Upper lobe of right lung (tissue), 1 donor: ENCODE measurements at places on chromosomes 11 and 22. TPM values are rescaled to one million over a fixed set of nuclear protein-coding genes. Genes with fewer than 3 reads are reported as not detected.

DNA sequence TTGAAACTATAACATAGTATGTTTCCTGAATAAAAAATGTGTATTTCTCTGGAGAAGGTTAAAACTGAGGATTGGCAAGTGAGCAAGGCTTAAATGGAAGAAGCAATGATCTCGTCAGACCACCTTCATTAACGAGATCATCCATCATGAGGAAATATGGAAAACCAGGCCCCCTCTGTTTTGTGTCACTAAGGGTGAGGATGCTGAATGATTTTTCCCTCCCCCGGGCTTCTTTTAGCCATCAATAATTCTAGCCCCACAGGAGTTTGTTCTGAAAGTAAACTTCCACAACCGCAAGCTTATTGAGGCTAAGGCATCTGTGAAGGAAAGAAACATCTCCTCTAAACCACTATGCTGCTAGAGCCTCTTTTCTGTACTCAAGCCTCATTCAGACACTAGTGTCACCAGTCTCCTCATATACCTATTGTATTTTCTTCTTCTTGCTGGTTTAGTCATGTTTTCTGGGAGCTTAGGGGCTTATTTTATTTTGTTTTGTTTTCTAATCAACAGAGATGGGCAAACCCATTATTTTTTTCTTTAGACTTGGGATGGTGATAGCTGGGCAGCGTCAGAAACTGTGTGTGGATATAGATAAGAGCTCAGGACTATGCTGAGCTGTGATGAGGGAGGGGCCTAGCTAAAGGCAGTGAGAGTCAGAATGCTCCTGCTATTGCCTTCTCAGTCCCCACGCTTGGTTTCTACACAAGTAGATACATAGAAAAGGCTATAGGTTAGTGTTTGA, 5.8 kb upstream of the HBE1 start:
- H3K36me3 ChIP-seq: no peaks in the 10 kb centered on the region
- no peaks in the 10 kb centered on the region for H3K27me3 ChIP-seq
- DNase-seq: no peak
- H3K4me1 ChIP-seq: no peaks in the 10 kb centered on the region
- no peak overlapping the region for H3K27ac ChIP-seq
- no peak overlapping the region for H3K4me3 ChIP-seq

GRCh38 chr22:20751185-20751851, 22.6 kb upstream of the SERPIND1 start:
- H3K27me3 ChIP-seq: no peaks in the 10 kb centered on the region
- DNase-seq: no peak
- peaks cover 25% of the 10 kb centered on the region for H3K4me1 ChIP-seq
- H3K4me3 ChIP-seq: no peak overlapping the region

DNA sequence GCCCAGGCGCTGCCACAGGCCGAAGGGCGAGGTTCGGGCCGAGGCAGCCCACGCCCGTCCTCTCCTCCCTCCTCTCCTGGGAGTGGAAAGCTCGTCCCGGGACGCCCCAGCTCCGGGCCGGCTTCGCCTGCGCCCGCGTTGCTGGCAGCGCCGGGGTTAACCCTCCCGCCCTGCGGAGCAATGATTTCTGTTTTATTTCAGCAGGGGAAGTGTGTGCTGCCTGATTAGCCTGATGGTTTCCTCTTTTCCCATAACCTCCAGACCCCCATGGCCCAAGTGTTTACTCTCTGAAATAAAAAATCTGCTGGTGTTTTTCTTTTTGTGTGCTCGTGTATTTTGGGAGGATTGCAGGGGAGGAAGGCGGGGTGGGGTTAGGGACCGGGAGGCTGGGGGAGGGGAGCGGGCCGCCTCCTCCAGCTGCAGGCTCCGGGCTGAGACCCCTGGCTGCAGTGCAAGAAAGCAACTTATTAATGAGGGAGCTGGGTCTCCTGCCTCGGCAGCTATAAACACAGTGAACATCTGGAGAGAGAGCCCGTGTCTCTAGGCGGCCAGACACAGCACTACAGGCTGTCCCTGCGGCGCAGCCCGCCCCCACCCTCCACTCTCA, 38.6 kb downstream of the ETS1 start:
- H3K27me3 ChIP-seq: no peaks in the 10 kb centered on the region
- peak; percentile 76 for DNase-seq
- peak overlapping the region; percentile 52 for H3K4me3 ChIP-seq
- no peaks in the 10 kb centered on the region for H3K36me3 ChIP-seq
- peaks cover 54% of the 10 kb centered on the region for H3K4me1 ChIP-seq

The MAP6 gene
- 5.8 TPM for total RNA-seq

- peak overlapping the region; percentile 81 for H3K4me3 ChIP-seq
- H3K27me3 ChIP-seq: no peaks in the 10 kb centered on the region
- peaks cover 23% of the 10 kb centered on the region for H3K4me1 ChIP-seq
- DNase-seq: peak; percentile 74
Observed at GRCh38 chr11:776561-777287, 563 bp downstream of the GATD1 start.

DNA sequence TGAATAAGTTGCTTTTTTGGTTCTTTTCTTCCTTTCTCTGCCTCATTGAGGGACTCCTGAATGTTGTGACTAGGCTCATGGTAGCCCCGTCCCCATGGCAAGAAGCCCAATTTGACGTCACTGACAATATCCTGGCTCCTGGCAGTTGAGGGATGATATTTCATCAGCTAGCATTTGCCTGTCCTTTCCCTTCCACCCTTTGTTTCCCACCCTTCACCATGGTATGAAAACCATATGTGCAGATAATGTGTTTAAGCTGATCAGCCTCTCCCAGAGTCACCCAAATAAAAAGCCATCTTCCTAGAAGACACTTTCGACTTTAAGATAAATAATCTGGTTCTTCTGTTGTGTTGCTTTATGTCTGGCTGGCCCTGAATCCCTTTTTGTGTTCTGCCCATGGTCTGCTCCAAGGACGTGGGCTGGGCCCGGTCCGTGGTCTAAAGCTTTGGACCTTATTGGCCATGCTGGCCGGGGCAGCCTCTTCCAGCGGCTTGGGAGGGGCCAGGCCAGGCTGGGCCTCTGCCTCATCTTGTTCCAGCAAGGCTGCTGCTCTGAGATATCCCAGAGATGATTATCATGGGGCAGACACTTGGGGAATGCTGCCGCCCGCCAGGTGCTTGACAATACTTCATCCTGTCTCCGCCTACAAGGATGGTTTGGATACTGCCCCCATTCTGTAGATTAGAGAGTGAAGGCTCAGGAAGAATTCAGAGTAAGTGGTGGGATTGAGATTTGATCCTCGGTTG, 5.1 kb downstream of the TSPAN18 start:
- no peak overlapping the region for H3K27ac ChIP-seq
- no peak for DNase-seq
- no peaks in the 10 kb centered on the region for H3K36me3 ChIP-seq
- H3K4me1 ChIP-seq: peaks cover 10% of the 10 kb centered on the region
- peaks cover 10% of the 10 kb centered on the region for H3K27me3 ChIP-seq
- no peak overlapping the region for H3K4me3 ChIP-seq

GRCh38 chr11:81092522-81092921, 1641.1 kb downstream of the FAM181B start:
- no peaks in the 10 kb centered on the region for H3K4me1 ChIP-seq
- H3K36me3 ChIP-seq: no peaks in the 10 kb centered on the region
- no peak overlapping the region for H3K4me3 ChIP-seq
- H3K27ac ChIP-seq: no peak overlapping the region

GRCh38 chr22:25478528-25478927, 85.9 kb upstream of the GRK3 start:
- H3K4me1 ChIP-seq: peaks cover 9% of the 10 kb centered on the region
- DNase-seq: no peak
- no peaks in the 10 kb centered on the region for H3K27me3 ChIP-seq
- no peak overlapping the region for H3K27ac ChIP-seq

- no peaks in the 10 kb centered on the region for H3K4me1 ChIP-seq
- peak; percentile 63 for DNase-seq
- peak within 1 kb of the TSS; percentile 11 for H3K27ac ChIP-seq
- H3K36me3 ChIP-seq: no peaks in the 10 kb centered on the region
- H3K27me3 ChIP-seq: peaks cover 46% of the 10 kb centered on the region
Observed at GRCh38 chr11:92224407-92225124, at the start of gene FAT3. TSS of gene FAT3 (plus strand) at chr11:92224818. CDS start at chr11:92352113, 127,295 bp downstream.

DNA sequence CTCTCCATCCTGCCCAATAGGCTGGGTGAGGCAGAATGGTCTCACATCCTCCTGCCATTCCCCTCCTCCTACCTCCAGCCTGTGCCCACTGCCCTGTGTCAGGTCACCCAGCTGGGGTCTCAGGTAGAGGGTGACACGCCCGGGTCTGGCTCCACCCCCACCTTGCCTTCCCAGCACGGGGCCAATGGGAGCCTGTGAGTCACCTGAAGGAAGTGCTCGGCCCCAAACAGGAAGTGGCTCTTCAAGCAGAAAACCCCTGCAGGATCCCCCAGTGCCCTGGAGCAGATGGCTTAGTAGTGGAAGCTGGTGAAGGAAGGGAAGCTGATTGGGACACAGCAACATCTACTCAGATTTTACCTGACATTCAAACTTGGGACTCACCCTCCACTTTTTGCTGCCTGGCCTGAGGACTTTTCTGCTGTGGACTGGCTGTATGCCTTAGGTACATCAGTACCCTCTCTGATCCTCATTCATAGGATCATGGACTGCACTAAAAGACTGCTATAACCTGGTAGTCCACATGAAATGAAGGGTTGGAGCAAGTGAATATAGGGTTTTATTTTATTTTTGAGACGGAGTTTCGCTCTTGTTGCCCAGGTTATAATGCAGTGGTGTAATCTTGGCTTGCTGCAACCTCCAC, 33.4 kb downstream of the GDPD5 start:
- H3K27ac ChIP-seq: no peak overlapping the region
- peaks cover 2% of the 10 kb centered on the region for H3K4me1 ChIP-seq
- no peaks in the 10 kb centered on the region for H3K27me3 ChIP-seq
- no peaks in the 10 kb centered on the region for H3K36me3 ChIP-seq
- DNase-seq: no peak

GRCh38 chr11:120448240-120448639, 63.3 kb upstream of the GRIK4 start:
- no peaks in the 10 kb centered on the region for H3K4me1 ChIP-seq
- no peak overlapping the region for H3K27ac ChIP-seq
- no peaks in the 10 kb centered on the region for H3K27me3 ChIP-seq
- H3K4me3 ChIP-seq: no peak overlapping the region
- DNase-seq: no peak

The LARGE1 gene
- 33.5 TPM for total RNA-seq

The PAMR1 gene
- total RNA-seq: 12.4 TPM

DNA sequence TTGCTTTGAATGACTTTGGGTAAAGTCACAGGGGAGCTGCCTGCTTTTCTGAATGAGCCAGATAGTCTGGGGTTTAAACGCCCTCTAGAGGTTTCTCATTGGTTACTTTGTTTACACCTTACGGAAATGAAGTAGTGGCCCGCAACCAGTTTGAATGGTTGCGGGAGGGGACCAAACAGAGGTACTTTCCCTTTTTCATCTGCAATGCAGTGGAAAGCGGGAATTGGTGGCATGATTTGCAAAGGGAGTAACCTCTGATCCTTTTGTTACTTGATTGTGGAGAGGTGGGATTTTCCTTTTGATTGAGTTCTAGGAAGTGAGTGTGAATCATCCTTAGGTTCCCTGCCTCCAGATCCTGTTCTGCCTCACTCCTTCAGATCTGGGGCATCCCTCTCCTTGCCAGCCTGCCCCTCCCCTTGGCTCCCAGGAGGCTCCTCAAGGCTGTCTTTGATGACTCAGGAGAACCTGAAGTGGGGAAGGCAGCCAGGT, 15.9 kb upstream of the GLYATL1 start:
- no peak for DNase-seq
- H3K27ac ChIP-seq: no peak overlapping the region
- H3K4me3 ChIP-seq: no peak overlapping the region
- no peaks in the 10 kb centered on the region for H3K4me1 ChIP-seq
- peaks cover 9% of the 10 kb centered on the region for H3K27me3 ChIP-seq
- H3K36me3 ChIP-seq: no peaks in the 10 kb centered on the region

The C11orf42 gene
- not detected for total RNA-seq

GRCh38 chr11:41246399-41246745, 213.1 kb downstream of the LRRC4C start:
- DNase-seq: no peak
- H3K27ac ChIP-seq: no peak overlapping the region
- H3K27me3 ChIP-seq: no peaks in the 10 kb centered on the region
- no peak overlapping the region for H3K4me3 ChIP-seq
- no peaks in the 10 kb centered on the region for H3K4me1 ChIP-seq
- no peaks in the 10 kb centered on the region for H3K36me3 ChIP-seq

The ARHGAP8 gene
- total RNA-seq: 18.1 TPM

DNA sequence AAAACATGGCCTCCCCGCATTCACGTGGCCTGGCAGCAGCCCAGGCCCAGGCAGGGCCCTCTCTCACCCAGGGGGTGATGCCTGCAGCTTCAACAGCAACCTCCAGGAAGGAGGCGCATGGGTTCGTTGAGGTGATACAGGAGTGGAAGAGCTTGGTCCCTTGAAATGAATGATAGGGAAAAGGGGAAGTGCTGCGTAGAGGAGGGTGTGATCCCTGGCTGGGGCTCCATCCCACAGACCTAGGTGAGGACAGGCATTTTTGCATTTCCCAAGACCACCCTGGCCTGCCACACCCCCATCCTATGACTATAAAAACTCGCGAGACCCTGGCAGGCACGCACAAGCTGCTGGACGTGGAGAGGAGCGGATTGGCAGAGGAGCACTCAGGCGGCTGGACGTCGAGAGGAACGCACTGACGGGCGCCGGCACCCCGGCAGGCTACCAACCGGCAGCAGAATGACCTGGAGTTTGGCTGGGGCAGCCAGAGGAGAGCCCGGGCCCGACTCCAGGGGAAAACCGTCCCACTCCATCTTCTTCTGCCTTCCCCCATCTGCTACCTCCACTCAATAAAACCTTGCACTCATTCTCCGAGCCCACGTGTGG, 32.6 kb downstream of the RTN4R start:
- no peak overlapping the region for H3K27ac ChIP-seq
- no peak overlapping the region for H3K4me3 ChIP-seq
- H3K36me3 ChIP-seq: no peaks in the 10 kb centered on the region
- no peak for DNase-seq

The NXPE2 gene
- not detected for total RNA-seq

- H3K4me1 ChIP-seq: no peaks in the 10 kb centered on the region
- H3K27ac ChIP-seq: no peak overlapping the region
- no peaks in the 10 kb centered on the region for H3K27me3 ChIP-seq
- no peak overlapping the region for H3K4me3 ChIP-seq
- DNase-seq: no peak
- no peaks in the 10 kb centered on the region for H3K36me3 ChIP-seq
Observed at GRCh38 chr22:47448231-47449223, 686.1 kb downstream of the TBC1D22A start.

The MMP11 gene
- 1.9 TPM for total RNA-seq

- no peaks in the 10 kb centered on the region for H3K27me3 ChIP-seq
- H3K4me3 ChIP-seq: no peak overlapping the region
- no peaks in the 10 kb centered on the region for H3K36me3 ChIP-seq
- DNase-seq: no peak
Observed at GRCh38 chr11:2647167-2647566, 52.6 kb downstream of the KCNQ1OT1 start.

The DEAF1 gene
- total RNA-seq: 27.1 TPM

DNA sequence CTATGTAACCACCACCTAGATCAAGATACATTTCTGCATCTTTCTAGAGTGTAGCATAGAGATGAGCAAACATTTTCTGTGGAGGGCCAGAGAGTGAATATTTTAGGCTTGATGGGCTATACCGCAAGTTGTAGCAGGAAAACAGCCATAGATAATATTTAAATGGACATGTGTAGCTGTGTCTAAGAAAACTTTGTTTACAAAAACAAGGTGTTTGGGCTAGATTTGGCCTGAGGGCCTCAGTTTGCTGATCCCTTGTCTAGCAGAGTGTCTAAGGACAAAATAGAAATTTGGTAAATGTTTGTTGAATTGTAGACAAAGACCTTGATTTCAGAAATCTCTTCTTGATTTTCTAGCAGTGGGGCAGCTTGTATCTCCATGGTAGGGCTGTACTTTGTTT, 36.3 kb downstream of the STIM1 start:
- DNase-seq: no peak
- H3K27ac ChIP-seq: no peak overlapping the region
- H3K4me1 ChIP-seq: peaks cover 14% of the 10 kb centered on the region
- no peaks in the 10 kb centered on the region for H3K27me3 ChIP-seq
- H3K4me3 ChIP-seq: no peak overlapping the region
- no peaks in the 10 kb centered on the region for H3K36me3 ChIP-seq
